ENCODE measurements at places on chromosomes 2 and 18.

- DNase-seq = no peak
These were observed 266.0 kb upstream of the FSIP2 start for GRCh38 chr2:185472574-185472973.

GRCh38 chr2:44189104-44189503 is 20.4 kb downstream of the PPM1B start:
- no peak for DNase-seq

GRCh38 chr18:75471850-75472249 is 44.3 kb upstream of the SMIM21 start:
- DNase-seq = no peak

DNA sequence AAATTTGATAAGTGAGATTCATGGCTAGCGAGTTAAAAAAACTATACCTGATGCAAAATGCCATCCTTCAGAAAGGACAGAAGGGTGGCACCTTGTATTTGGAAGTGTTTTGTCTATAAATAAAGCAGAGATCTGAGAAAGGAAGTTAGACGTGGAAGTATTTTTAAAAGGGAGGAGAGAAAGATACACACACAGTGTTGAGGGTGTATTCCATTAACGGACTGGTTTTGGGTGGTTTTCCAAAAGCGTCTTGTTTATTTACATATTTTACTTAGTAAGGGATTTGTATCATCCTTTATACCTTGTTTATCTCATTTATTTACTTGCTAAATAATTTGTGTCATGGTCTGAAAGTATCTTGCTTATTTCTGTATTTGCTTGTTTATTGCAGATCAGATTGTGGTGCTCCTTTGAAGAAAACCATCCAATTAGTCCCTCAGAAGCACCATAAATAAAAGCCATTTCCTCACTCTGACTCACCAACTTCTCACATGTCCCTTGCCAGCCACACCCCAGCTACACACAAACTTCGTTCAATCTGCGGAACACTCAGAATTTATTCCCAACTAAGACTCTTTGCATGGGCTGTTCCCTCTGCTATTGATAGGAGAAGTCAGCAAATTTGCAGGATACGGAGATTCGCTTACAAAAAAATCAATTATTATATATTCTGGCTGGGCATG is 90.8 kb downstream of the FAM124B start:
- DNase-seq = no peak

GRCh38 chr18:35680139-35680551 is 98.6 kb downstream of the GALNT1 start:
- no peak for DNase-seq

GRCh38 chr2:824954-825353 is 125.7 kb upstream of the SNTG2 start:
- no peak for DNase-seq

All from stimulated activated CD4-positive, alpha-beta T cell treated with anti-CD3 and anti-CD28 coated beads, Interleukin-15, amount 100 ng/mL, for 24 hours (primary cell).